Aortic smooth muscle cell (primary cell): ENCODE measurements at places on chromosomes 12 and 14. TPM values are rescaled to one million over a fixed set of nuclear protein-coding genes. Genes with fewer than 3 reads are reported as not detected.

DACT1 gene
- 3.2 and 5.3 TPM in 2 replicates for total RNA-seq

TRPV4 gene
- 0.19 and 0.53 TPM in 2 replicates for total RNA-seq

IGF1 gene
- total RNA-seq = under 0.01 TPM in 1 of 2 replicates, not detected in the other

EMP1 gene
- total RNA-seq = 47.6 TPM in 2 replicates

NPAS3 gene
- under 0.01 and 0.19 TPM in 2 replicates for total RNA-seq

OVCH1 gene
- 0.12 and 0.26 TPM in 2 replicates for total RNA-seq

GNPTAB gene
- total RNA-seq = 29.7 and 30.4 TPM in 2 replicates

FOXN4 gene
- not detected in 2 replicates for total RNA-seq

GDF3 gene
- total RNA-seq = not detected in 2 replicates

PLCZ1 gene
- 0.06 and 0.13 TPM in 2 replicates for total RNA-seq

FGF6 gene
- total RNA-seq = not detected in 2 replicates

FAR2 gene
- 11.0 and 21.4 TPM in 2 replicates for total RNA-seq

SERPINA12 gene
- total RNA-seq = not detected in 2 replicates

LUM gene
- total RNA-seq = 691 and 1,118 TPM in 2 replicates

REM2 gene
- 0.12 and 0.26 TPM in 2 replicates for total RNA-seq

PTCSC3 gene
- total RNA-seq = not detected in 2 replicates

FAM90A1 gene
- total RNA-seq = 0.06 TPM in 1 of 2 replicates, not detected in the other

HOXC5 gene
- not detected in 2 replicates for total RNA-seq

STYK1 gene
- total RNA-seq = 0.40 and 0.56 TPM in 2 replicates

ENDOU gene
- 0.40 and 0.81 TPM in 2 replicates for total RNA-seq

TCTN1 gene
- 26.4 and 29.3 TPM in 2 replicates for total RNA-seq

PROX2 gene
- total RNA-seq = not detected in 2 replicates

TMEM229B gene
- total RNA-seq = 1.1 and 1.2 TPM in 2 replicates
